Posterior cingulate gyrus (tissue), 11 donors: ENCODE measurements at places on chromosomes 12 and 14.

GRCh38 chr14:51394804-51395203 lies 154.8 kb downstream of the TMX1 start:
- DNase-seq, result no peak

DNA sequence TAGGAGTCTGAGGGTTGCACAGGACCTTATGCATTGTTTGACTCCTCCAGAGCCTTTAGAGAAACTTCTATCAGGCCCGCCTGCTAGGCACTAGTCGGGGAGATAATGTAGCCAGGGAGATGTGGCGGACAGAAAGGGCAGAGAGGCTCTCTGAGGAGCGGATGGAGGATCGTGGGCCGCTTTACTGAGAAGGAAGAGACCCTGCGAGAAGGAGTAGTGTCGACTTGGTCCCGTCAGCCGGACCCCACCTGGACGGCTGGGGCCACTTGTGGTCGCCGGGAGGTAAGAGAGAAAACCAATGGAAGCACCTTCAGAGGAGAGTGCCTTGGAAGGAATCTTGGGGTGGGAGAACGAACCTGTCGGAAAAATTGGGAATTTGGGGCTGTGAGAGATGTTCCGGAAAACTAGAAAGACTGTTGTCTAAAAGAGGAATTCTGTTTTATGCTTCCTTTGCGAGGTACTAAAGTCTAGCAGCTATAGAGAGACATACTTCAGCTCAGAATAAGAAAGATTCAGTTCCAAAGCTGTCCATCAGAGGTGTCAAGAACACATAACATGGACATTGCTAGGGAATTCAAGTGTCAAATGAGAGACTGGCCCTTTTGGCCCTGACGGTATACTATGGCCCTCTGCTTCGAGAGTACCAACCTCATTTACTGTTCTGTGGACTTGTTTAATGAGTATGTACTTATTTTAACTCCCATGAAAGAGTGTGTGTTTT lies 660 bp upstream of the MCRS1 start:
- no peak for DNase-seq

GRCh38 chr12:67981287-67982162 lies 7.7 kb upstream of the IFNG-AS1 start:
- DNase-seq, result no peak

- DNase-seq, result no peak
Observed at GRCh38 chr14:32710731-32711680, 227.7 kb upstream of the NPAS3 start.

DNA sequence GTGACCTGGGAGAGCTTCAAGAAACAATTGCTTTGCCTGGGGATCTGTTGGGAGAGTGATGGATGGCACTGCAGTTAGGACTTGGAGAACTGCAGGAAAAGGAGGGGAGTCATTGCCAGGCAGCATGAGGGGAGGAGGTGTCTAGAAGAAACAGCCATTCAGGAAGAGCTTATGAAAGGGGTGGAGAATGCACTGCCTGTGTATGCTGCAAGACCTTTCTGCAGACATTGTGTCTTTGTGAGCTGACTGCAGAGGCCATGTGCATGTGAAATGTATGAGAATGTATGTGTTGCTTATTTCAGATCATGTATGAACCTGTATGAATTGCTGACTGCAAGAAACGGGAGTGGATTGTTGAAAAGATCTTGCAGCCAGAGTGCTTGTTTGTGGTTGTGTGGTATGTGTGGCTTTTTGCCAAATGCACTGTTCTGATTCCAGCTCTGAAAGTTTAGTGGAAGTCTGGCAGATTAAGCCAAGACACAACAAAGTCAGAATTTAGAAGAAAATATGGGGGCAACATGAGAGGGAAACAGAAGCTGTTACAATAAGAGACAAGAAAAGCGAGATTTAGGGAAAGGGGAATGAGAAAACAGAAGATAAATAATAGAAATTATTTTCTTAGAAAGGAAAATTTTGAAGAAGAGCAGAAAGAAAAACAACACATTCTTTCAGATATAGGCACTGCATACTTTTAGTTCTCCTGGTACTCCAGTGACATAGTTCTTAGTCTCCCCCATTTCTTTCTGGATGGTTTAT lies 9.8 kb upstream of the RIMKLB start:
- no peak for DNase-seq

DNA sequence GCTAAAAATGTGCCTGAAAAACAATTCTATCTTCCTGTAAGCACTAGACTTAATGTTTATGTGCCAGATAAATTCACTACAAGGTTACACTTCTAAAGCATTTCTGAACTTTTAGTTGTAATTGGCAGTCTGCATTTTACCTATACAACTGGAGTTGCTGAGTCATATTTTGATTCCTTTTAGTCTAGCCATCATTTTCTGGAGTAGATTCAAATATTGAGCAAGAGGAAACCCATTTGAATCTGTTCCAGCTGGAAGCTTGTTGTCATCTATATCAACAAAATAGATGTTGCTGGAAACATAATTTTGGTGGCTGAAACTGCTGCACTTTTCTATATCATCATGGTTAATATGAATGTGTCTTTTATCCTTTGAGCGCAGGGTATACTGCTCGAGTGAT lies 122.2 kb upstream of the CCDC175 start:
- DNase-seq, result no peak

DNA sequence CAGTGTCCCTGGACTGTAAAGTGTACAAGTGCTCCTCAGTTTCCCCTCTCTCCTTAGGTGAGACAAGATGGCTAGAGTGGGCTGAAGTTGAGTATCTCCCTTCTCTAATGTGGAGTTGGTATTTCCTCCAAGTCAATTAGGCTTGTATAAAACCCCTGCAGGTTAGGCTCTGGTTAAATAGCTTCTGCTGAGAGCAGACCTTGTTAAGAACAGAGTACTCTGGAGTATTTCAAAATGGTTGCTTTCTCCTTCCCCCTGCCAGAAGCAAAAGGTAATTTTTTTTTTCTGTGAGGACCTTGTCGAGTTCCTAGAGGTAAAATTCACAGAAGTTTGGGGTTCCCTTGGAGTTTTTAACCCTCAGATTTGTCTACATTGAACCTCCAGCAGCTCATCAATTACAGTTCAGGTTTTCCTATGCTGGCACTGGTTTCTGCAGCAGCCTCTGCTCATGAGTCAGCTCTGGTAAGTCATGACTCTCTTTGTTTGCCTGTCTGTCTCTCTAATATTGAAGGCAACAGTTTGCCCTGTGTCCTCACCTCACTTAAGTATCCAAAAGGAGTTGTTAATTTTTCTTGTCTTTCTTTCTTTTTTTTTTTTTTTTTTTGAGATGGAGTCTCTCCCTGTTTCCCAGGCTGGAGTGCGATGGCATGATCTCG lies 27.8 kb upstream of the GLIPR1 start:
- no peak for DNase-seq

- no peak for DNase-seq
Observed at GRCh38 chr12:6369916-6370575, 5.3 kb downstream of the SCNN1A start.

DNA sequence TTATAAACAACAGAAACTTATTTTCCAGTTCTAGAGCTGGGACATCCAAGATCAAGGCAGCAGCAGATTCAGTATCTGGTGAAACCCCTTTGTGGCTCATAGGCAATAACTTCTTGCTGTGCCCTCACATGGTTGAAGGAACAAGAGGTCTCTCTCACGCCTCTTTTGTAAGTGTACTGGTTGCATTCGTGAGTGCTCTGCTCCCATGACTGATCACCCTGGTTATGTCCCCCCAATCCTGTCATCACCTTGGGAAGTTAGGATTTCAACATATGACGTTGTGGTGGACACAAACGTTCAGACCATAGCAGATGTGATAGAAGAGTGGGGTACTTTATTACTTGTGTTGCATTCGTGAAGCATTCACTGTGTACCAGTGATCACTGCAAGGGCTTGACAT lies 184.0 kb downstream of the SRGAP1 start:
- no peak for DNase-seq
